Activated T-helper 17 cell treated with anti-CD3 and anti-CD28 coated beads, Interleukin-2, amount 50 U/mL, for 72 hours (primary cell): ENCODE measurements at places on chromosomes 7 and 10. TPM values are rescaled to one million over a fixed set of nuclear protein-coding genes. Genes with fewer than 3 reads are reported as not detected.

The AKR1D1 gene
- not detected for total RNA-seq

The MGAM2 gene
- total RNA-seq: 0.58 TPM

The TRIM24 gene
- total RNA-seq: 8.5 TPM

The RFC2 gene
- total RNA-seq: 62.2 TPM

- no peak for ATAC-seq
Measured at GRCh38 chr10:32744321-32744720, 213.7 kb downstream of the ITGB1 start.

The SKIDA1 gene
- 0.06 TPM for total RNA-seq

The VPS26A gene
- 56.9 TPM for total RNA-seq

DNA sequence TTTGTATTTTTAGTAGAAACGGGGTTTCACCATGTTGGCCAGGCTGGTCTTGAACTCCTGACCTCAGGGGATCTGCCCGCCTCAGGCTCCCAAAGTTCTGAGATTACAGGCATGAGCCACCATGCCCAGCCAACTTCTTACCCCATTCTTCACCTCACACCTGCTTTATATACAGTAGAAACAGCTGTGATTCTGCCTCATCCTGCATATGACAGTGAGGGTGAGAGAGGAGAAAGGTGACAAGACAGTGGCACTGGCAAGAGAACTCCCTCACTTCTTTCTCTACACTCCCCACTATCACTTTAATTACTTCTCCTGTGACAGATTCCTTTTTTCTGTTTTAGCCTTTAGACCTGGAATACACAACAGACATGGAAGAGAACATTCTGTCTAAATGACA lies 61.8 kb upstream of the CAPZA2 start:
- peak; percentile 67 for ATAC-seq

DNA sequence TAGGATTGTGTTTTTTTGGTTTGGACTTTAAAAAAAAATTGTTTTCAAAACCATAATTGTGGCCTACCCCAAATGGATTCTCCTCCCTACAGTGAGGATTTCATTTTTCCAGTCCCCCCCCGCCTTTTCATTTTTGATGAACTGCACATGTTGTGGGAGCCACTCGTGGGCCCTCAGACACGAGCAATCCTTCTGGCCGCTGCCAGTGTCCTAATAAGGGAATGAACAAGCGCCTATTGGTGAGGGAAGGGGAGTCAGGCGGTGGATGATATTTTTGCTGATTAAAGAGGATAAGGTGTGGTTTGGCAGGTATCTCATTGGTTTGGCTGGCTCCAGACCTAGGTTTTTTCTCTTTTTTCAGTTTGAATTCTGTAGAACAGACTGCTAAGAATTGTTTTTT lies 78.7 kb upstream of the AGBL3 start:
- ATAC-seq: no peak

The HOXA11 gene
- not detected for total RNA-seq

DNA sequence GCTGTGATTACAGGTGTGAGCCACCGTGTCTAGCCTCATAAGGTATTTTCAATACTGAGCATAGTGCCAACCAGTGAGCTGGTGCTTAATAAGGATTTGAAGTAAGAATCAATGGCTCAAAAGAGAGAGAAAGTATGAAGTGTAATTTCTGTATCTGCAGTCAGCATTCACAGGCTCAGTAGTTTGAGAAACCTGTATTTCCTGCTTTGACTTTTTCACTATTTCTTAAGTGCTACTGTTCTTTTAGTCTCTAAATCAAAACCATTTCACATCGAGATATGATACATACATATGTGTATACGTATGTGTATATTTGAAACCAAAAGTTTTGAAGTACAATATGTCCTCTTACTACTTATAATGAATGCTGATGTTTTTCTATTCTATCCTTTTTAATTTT lies 189.9 kb downstream of the PPP1R9A start:
- no peak for ATAC-seq

The TMEM176A gene
- total RNA-seq: not detected

The LIPJ gene
- not detected for total RNA-seq

DNA sequence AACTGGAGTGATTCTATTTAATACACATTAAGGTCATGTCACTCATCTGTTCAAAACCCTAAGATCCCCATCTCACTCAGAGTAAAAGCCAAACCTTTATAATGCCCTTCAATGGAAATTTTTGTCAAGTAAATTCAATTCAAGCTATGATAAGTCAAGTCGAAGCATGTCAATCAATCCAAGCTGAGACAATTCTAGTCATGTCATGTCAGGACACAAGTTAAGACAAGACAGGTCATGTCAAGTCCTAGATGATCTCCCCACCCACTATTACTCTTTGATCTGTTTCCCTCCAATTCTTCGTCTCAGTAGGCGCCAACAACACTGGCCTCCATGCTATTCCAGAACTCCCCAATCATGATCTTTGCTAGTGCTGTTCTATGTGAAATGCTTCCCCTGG lies 141.4 kb downstream of the MAGI2 start:
- no peak for ATAC-seq

GRCh38 chr7:17773289-17773626 lies 167.0 kb downstream of the SNX13 start:
- peak; percentile 55 for ATAC-seq

DNA sequence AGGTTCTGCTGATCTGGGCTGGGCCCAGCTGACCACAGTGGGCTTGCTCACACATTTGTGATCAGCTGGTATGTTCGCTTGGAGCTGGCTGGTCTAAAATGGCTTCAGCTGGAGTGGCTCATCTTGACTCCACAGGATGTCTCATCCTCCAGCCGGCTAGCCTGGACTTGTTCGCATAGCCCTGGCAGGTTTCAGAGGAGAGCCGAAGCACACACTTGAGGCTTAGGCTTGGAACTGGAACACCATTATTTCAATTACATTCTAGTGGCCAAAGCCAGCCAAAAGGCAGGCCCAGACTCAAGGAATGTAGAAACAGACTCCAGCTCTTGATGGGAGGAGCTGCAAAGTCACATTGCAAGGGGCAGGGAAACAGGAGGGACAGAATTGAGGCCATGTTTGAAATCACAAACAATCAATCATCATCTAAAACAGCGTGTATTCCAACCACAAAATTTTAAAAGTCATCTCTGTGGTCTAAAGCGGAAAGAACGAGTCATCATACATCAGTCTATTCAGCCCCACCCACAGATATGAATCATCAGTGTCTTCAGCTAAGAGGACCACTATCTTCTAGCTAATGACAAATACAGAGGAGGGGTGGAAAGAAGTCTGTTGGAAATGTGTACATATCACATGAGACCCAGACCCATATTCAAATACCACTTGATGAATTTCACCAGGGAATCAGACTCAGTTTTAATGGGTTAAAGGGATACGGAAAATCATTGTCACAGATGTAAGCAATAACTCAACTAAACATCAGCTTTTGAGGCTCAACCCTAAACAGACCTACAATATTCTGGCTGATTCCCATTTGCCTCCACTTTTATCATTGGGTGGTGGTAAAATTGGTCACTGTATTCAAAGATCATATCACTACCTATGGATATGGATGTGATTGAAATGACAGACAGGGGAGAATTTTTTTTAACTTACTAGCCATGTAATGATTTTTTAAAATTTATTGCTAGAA lies 139.0 kb upstream of the MKLN1 start:
- ATAC-seq: peak; percentile 82

- peak; percentile 71 for ATAC-seq
Measured at GRCh38 chr10:88064608-88065382, 201.4 kb downstream of the PTEN start.

The CTTNBP2 gene
- not detected for total RNA-seq

- no peak for ATAC-seq
Measured at GRCh38 chr10:12999849-13000248, 1.7 kb downstream of the CCDC3 start.

The GPC2 gene
- 2.8 TPM for total RNA-seq

DNA sequence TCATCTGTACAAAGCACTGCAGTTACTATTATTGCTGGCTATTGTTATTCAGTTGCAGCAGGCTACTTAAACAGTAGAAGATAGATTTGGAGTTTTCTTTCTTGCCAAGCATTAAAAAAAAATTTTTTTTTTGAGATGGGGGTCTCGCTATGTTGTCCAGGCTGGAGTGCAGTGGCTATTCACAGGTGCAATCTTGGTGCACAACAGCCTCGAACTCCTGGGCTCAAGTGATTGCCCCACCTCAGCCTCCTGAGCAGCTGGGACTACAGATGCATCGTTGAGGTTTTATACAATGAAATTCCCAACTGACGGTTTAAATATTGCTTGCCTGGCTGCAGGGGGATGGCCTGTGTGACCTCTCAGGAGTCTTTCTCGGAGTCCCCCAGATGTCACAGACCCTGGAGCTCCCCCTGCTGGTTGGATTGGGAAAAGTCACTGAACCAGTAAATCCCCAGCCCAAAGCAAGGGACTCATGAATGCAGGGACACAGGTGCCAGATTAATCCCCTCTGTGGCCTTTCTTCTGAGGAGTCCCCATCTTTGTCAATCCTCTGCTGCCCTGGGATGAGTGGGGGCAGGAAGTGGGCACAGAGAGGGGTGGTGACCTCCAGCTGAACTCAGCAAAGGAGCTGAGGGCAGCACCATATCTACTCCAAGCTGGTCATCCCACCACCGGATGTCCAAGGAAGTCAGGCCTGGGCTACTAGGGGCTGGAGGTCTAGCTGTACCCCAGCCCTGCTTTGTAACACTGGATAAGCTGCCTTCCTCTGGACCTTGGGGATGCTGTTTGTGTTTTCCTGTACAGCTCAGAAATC lies 149.6 kb downstream of the C10orf105 start:
- ATAC-seq: peak; percentile 73

GRCh38 chr10:95415621-95416031 lies 124.8 kb upstream of the PDLIM1 start:
- ATAC-seq: no peak

The VGF gene
- 0.48 TPM for total RNA-seq
